ENCODE measurements at places on chromosomes 4 and X.

DNA sequence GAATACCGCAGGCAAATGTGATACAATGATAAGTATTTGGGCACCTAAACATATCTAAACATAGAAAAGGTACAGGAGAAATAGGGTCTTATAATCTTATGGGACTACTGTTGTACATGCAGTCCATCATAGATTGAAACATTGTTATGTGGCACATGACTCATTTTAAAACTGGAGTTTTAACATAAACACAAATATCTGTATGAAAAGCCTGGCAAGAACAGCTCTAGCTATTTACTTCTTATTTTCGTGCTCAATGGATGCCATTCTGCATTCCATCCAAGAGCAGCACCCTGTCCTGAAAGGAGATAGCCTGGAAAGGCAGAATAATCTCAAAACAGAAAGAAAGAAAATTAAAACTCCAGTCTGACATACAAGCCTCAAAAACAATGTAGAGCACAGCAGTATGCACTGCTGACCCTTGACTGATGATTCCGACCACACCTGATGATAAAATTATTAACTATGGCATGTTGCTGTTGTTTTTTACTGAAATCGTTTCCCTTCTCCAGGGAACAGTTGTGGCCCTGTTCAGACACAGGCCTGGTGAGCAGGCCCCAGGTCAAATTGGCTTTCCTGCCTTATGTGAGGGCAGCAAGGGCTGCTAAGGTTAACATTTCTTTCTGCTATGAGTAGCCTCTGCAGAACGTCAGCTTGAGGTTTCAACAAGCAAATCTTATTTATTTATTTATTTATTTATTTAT lies 152.7 kb downstream of the APBB2 start:
- no peak for DNase-seq

- DNase-seq = no peak
Measured at GRCh38 chr4:162921178-162921785, 245.4 kb downstream of the NAF1 start.

GRCh38 chr4:17613761-17614415 lies 553 bp upstream of the MED28 start:
- peak; percentile 1 for DNase-seq

- DNase-seq = no peak
Measured at GRCh38 chr4:107854356-107855022, 29.8 kb downstream of the SGMS2 start.

DNA sequence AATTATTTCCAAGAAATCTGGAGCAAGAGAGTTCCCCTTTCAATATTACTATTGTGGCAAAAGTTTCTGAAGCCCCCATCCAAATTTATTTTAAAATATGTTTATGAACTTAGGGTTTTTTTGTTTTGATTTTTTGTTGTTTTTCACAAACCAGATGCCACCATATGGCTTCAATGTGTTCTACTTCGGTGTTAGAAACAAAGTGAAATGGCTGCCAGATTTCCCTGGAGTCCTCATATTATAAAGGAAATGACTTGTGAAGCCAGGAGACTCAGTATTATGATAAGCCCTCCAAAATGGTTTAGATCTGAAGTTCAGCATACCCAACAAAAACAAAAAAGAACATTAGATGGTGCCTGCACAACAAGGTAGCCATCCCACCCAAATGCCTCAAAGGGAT lies 154.2 kb upstream of the SPANXC start:
- DNase-seq = no peak

GRCh38 chrX:120660637-120661036 lies 30.8 kb upstream of the C1GALT1C1 start:
- no peak for DNase-seq

GRCh38 chrX:40179283-40179682 lies 81.5 kb upstream of the BCOR start:
- no peak for DNase-seq

DNA sequence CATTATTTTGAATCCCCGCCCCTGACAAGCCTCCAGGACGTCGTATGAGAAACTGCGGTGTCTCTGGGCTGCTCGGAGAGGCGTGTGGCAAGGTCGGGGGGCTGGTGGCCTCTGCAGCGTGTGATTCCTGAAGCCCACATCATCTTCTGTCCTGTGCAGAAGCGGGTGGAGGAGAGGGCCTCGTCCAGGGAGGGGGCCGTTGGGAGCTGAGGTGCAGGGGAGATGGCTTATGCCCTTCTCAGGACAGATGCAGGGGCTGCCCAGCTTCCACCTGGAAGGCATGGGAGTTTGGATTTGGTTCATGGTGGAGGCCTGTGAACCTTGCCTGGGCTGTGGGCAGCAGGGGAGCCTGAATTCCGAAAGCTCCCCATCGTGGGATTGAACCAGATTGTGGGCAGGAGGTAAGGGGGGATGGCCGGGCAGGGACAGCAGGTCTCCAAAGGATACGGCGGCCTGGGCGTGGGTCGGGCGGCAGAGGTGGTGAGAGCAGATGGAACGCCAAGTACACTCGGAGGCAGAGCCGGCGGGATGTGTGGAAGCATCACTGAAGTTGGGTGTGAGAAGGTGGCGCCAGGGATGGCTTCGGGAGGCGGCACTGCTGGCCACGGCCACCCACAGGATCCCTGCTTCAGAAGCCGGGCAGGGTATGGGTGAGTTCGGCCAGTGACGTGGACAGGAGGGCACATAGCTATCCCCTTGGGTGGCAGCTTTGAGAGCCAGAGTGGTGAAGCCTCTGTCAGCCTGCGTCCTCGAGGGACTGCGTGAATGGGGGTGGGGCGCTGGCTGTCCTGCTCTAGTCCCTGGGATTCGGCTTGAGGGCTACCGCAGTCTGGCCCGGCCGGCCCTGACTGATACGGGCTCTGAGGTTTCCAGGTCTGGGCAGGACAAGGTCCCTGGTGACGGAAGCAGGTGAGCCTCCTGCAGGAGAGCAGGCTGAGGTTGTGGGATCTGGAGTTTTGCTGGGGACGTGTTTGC lies 76.3 kb upstream of the ADRA2C start:
- DNase-seq = no peak

DNA sequence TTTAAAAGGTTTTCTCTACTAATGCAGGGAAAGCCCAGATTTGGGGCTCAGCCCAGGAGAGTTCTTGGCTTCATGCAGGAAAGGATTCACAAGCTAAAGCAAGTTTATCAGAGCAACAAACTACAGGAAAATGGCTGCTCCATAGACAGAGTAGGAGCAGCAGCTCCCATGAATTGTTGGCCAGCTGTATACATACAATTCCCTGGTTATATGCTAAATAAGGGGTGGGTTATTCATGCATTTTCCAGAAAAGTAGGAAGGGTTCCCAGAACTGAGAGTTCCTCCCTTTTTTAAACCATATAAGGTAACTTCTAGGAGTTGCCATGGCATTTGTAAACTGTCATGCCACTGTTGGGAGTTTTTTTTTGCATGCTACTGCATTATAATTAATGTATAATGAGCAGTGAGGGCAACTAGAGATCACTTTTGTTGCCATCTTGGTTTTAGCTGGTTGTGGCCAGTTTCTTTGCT lies 2.6 kb downstream of the C4orf33 start:
- no peak for DNase-seq

GRCh38 chr4:185665655-185666054 lies 130.3 kb upstream of the PDLIM3 start:
- DNase-seq = no peak

DNA sequence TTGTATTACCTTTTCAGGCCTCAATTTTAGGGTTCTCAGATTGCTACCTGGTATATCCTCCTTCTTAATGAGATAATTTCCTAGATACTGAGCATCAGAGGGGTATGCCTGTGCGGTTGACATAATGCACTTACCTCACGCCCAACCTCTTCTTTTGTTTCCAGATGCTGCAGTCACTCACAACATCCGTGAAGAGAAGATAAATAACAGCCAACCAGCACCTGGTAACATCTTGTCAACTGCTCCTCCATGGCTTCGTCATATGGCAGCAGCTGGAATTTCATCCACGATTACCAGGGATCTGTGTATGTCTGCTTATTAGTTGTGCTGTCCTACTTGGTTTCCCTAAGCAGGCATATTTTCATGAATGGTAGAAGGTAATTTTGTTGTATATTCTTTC lies 16.7 kb downstream of the SAGE1 start:
- no peak for DNase-seq

DNA sequence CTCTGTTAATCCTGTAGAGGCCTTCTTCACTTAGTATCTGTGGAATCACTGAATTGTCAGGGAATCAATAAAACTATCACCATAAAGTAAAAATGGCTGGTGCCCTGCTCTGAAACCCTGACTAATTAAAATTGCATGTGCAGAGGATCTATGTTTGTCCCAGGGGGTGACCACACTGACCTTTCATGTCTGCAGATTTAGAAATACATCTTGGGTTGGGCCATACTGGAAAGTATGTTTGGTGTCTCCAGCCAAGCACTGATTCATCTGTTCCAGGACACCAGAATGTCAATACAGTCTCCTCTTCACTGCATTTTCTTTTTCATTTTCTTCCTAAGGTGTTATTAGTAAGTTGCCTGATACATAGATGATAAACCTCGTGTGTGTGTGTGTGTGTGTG lies 490.9 kb upstream of the INTU start:
- DNase-seq = no peak

DNA sequence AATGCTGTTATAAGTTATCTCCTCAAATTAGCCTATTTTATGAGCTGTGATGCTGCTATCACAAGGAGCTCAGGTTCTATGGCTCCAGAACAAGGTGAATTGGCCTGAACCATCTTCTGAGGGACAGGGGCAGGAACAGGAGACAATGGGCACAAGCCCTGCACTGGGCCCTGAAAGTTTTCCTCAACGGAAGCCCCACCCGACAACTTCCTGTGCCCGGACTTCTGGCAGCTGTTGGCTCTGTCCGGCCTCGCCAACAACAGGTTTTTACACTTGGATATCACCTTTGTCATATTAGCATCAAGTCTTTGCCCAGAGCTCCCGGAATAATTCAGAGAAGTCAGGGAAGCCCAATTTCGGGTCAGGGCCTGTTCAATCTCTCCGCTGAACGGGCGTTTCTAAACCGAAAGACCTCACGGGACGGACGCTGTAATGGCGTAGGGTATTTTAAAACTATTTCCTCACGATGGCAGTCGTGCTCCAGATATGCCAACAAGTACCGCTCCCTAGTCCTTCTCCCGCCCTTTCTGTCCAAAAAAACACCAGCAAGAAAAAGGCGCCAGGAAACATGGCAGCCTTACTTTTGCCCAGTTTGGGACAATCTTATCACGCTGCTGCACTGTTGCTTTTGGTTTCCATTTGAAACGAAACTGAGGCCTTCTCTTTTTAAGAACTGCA lies 201.0 kb upstream of the STK26 start:
- DNase-seq = no peak

DNA sequence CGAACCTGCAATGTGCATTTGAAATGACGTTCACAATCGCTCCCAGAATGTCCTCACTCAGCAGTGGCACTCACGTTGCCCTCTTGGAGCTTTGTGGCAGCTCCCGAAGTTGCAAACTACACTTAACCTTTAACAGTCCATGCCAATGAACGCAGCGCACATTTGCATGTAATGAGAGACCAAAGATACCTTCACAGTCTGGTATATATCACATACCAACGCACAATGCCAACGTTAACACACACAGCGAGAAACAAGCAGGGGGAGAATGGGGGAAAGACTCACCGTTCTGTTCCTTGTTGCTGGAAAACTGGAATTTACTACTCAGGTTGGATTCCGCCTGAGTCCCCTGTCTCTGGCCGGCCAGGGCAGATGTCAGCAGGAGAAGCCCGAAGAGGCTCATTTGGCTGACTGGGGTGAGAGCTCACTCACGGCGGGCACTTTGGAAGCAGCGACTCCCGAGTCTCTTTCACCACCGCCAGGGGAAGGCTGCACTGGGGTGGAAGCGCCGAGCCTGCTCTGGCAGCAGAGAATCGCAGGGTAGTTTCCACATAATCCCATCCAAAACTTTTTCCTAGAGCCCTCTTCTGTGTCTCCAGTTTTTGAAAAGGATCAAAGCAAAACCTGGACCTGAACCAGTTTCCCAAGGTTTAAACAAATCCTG lies 966 bp downstream of the PDGFC start:
- no peak for DNase-seq

DNA sequence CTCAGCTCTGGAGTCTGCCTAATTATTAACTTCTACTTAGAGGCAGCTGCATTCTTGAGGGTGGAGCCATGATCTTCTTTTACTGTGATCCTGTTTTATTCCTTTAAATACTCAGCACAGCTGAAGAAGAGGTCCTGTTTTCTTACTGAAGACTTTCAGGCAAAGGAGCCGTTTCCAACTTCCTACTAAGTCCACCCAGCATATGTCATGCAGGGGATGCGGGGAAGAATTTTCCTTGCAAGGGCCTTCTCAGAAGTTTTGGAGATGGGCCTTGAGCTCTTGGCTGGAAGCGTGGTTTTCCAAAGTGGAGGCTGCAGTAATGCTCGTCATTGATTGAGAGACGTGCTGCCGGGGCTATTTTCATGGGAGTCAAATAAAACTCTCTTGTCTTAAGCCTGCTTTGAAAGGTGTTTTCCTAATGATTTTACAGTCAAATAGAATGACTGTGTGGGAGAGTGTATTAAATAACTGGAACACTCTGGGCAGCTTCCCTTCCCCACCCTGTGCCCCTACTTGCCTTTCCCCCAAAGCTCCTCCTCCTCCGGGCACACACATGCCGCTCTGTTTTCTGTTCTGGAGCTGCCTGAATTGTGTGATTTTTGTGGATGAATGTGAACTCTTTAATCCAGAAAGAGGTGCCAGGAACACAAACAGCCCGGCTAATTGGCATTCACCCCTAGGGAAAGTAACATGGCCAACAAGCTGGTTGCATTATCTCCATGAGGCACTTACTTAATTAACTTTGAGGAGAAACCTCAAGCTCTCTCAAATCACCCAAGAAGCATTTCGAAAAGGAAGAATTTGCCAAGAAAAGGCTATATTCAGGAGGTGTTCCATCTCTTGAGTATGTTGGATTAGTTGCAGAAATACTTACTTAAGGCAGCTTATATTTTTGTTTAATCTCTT lies 28.1 kb downstream of the FGF2 start:
- no peak for DNase-seq

- DNase-seq = no peak
Measured at GRCh38 chr4:960140-960635, 13.2 kb downstream of the DGKQ start.

- DNase-seq = no peak
Measured at GRCh38 chr4:169826634-169827187, 69.0 kb upstream of the HPF1 start.

- DNase-seq = no peak
Measured at GRCh38 chrX:107227780-107228485, 21.5 kb downstream of the DNAAF6 start.

- DNase-seq = no peak
Measured at GRCh38 chrX:139200346-139200745, 330.2 kb upstream of the F9 start.

All from epithelial cell of proximal tubule (primary cell).